RWPE1 (cell line): ENCODE measurements at places on chromosomes 12 and 14.

DNA sequence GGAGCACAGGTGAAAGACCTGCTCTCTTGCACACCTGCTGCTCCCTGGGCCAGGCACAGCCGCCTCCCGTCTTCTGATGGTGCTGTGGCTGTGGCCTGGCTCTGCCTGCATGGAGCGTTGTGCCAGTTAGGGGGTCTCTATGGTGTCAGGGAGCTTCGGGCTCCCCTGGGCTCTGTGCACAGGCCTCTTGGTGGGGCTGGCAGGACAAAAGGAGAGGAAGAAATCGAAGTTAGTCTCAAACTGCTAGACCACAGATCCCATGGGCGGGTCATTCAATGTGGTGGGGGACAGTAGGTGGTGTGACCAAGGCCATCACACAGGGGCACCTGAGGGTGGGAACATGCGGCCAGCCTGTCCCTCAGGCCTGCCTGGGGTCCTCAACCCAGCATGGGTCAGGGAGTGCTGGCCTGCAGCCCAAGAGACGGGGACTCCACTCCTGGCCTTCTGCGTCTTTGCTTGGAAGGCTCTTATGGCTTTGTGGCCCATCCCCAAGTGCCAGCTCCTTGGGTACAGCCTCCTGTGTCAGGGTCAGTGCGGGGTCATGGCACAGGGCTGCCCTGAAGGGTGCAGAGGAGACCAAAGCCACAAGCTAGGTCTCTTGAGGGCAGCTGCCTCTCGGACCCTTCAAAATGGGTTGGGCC is 84.1 kb downstream of the KIF26A start:
- DNase-seq: no peak

GRCh38 chr12:49347311-49348193 is 864 bp downstream of the DNAJC22 start:
- peak; percentile 84 for DNase-seq

GRCh38 chr12:96099986-96100385 is 64.6 kb upstream of the LTA4H start:
- no peak for DNase-seq

- DNase-seq: no peak
Observed at GRCh38 chr14:103158688-103159087, 35.4 kb downstream of the TNFAIP2 start.

DNA sequence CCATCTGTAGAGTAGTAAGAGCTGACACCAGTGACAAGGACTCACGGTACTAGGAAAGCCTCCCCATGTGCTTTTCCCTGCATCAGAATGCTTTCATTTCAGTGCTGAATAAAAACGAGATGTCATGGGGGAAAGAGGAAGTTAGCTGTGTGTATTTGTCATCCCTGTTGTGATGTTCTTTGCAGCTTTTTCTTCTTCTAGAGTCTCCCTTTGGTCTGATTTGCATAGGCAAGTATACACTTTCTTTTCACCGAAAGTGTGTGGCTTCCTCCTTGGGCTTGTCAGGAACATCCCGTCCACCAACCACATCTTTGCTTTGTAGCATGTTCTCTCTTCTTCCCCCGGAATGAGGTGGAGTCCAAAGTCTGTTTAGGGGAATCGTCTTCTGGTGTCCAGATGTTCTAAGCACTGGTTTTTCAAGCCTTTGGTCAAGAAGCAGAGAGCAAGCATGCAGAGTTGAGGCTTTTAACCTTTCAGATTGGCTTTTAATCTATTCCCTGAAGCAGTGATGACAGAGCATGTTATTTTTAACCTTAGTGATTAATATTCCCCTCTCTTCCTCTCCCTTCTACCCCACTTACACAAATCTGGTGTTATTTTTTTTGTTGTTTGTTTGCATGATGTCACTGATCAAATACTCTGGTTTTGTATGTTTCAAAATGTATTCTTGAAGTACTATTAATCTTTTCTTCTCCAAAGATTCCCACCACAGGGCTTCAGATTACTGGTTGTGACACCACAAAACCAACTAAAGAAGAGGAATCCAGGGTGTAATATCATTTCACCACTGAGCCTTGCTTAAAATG is 163.4 kb downstream of the SAMD4A start:
- no peak for DNase-seq

DNA sequence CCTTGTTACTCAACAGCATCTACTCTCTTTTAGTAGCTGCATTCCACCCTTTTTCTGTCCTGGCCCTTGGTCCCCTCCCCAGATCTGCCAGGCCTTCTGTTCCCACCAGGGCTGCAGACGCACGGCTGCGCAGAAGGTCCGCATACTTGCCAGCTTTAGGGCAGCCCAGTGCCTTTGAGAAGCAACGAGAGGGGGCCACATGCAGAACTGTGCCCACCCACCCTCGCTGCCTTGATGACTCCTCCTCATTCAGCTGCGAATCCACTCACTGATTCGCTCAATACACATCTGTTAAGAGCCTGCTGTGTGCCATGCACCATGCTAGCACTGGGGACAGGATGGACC is 39.2 kb downstream of the PRIMA1 start:
- no peak for DNase-seq

DNA sequence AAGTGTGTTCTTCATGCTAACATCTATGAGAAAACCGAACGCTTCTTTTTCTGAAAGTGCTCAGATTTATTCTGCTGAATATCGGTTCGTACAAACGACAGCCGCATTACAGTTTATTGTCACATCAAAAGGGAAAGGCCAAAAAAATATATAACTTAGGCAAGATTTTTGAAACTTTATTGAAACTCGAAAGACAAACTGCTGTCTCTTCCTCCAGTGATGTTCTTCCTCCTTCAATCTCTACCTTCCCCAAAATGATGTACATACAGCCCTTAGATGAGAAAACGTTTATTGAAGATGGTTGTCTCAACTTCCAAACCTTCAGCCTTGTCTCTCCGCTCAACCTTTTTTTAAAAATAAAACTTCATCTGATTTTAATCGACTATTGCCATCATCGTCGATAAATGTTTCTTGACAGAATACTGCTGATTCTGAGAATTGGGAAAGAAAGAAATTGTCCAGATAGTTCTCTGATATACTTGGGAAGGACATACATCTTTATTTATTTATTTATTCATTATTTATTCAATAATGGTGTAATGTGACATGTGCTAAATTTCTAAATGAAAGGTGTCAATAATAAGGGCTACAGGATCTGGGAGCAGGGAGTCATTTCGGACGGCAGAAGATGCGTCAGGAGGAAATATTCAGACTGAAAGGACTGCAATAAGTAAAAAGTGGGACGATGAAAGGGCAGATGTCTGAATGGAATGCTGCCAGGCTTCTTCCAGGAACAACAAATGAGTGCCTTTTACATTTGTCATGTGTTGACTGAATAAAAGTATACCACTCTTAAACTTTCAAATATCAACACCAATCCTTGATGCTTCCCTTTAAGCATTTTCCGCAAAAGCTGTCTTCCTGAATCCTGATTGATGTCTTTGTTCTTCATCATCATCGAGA is 817 bp upstream of the MDM1 start:
- no peak for DNase-seq

- no peak for DNase-seq
Observed at GRCh38 chr12:18567787-18568186, 170.0 kb downstream of the PLCZ1 start.

GRCh38 chr14:87566991-87567390 is 426.0 kb downstream of the GALC start:
- DNase-seq: no peak

DNA sequence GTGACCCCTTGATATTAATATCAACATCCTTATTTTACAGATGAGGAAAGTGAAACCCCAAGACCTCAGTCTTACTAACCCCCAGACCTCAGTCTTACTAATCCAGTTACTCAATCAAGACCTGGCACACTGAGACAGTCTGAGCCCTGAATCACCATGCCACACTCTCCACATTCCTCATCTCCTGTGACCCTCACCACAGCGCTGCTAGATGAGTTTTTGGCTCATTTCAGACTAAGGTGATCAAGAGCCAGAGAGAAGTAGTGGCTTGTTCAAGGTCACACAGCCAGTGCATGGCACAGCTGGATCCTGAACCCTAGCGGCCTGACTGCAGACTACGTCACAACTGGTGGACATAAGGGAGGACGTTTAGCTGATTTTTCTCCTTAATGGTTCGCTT is 579.2 kb downstream of the BCL11B start:
- DNase-seq: no peak
